ENCODE measurements at places on chromosomes 16 and 17.
A peak's percentile ranks its signal among the peaks of the same experiment; 100 is the strongest.

- no peak for DNase-seq
These were observed 32.9 kb upstream of the CLEC18A start for GRCh38 chr16:69918241-69918640.

- peak; percentile 16 for DNase-seq
These were observed 831 bp downstream of the RPL13 start for GRCh38 chr16:89561142-89561883.

GRCh38 chr17:64056269-64057005 is 36.0 kb upstream of the ICAM2 start:
- no peak for DNase-seq

- no peak for DNase-seq
These were observed 13.9 kb upstream of the IL17C start for GRCh38 chr16:88624481-88624880.

- peak; percentile 84 for DNase-seq
These were observed at the start of gene DLX3 for GRCh38 chr17:49995055-49995738. DLX3 (minus strand) TSS chr17:49995224; CDS start chr17:49994998, 226 bp downstream.

DNA sequence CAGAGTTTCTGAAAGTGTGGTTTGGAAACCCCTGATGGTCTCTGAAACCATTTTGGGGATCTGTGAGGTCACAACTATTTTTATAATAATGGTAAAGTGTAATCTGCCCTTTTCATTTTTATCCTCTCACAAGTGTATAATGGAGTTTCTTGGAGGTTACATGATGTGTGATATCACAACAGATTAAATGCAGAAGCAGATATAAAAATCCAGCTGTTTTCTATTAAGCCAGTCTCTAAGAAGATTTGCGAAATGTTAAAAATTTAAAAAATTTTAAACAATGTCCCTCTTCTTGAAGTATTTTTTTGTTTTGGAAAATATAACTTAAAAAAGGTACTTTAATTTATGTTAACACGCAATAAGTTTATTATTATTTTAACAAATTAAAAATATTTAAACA is 48.7 kb downstream of the RPGRIP1L start:
- no peak for DNase-seq

All from umbilical cord (tissue), 2 donors.